ENCODE measurements at places on chromosomes 12 and 14.

DNA sequence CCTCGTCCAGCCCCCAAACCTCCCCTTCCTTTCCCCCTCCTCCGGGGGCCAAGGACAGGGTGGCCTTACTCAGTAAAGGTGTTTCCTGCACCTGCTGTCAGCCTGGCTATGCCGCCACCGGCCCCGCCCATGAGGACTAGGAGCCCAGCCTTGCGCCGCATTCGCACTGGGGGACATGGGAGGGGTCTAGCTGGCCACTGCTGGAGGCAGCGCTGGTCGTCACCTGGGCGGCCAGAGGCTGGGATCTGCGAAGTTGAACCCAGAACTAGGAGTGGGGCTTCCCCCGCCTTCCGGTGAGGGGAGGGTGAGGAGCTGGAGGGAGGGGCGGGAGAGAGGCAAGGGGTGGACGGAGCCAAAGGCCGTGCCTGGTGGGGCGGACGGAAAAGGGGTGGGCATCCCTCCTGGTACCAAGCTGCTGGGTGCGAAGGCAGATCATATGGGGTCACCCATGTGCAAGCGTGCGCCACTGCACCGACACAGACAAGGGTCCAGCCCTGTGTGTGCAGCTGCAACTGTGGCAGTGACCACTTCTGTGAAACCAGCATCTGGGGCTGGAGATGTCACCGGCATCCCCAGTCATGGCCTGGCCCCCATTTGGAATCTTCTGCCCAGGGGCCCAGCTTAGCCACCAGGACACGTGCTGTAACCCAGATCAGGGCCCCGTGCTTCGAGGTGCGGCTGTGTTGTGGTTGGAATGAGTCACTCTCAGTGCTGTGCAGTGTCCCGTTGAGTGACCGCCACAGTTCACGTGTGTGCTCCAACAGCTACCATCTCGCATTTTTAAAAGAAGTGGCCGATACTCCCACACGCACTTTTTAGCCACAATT, 8.5 kb downstream of the AMN start:
- DNase-seq: peak; percentile 21

GRCh38 chr12:88529531-88530488, 50.5 kb downstream of the KITLG start:
- no peak for DNase-seq

GRCh38 chr12:15033641-15034040, 60.8 kb downstream of the PDE6H start:
- peak; percentile 38 for DNase-seq

- DNase-seq: no peak
These were observed 148.4 kb downstream of the DPF3 start for GRCh38 chr14:72745546-72745945.

DNA sequence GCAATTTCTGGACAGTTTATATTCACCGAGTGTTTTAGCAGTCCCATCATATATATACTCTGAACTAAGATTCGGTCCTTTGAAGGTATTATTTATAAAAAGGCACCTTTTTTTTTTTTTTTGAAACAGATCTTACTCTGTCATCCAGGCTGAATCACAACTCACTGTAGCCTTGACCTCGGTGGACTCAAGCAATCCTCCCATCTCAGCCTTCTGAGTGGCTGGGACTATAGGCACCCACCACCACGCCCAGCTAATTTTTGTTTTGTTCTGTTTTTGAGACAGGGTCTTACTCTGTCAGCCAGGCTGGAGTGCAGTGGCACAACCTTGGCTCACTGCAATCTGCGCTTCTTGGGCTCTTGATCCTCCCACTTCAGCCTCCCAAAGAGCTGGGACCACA, 52.1 kb downstream of the BTBD7 start:
- DNase-seq: no peak

GRCh38 chr14:76424359-76424758, 48.4 kb downstream of the ESRRB start:
- no peak for DNase-seq

DNA sequence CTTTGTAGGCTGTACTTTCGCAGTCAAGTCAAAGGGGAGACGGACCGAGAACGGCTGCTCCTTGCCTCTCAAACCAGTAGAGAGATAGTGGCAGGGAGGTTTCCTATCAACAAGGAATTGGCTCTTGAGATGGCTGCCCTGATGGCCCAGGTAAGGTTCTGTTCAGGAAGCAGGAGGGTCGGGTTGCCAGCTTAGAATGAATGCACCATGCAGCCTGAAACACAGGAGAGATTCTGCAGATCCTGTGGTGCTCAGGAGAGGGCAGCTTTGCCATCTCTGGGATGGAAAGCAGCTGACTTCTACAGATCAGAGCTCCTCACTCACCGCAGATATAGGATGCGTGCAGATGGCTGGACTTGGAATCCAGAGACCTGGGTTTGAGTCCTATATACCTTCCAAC, 18.0 kb downstream of the PIGH start:
- DNase-seq: no peak

- no peak for DNase-seq
These were observed 398.4 kb downstream of the SYT1 start for GRCh38 chr12:79262938-79263337.

DNA sequence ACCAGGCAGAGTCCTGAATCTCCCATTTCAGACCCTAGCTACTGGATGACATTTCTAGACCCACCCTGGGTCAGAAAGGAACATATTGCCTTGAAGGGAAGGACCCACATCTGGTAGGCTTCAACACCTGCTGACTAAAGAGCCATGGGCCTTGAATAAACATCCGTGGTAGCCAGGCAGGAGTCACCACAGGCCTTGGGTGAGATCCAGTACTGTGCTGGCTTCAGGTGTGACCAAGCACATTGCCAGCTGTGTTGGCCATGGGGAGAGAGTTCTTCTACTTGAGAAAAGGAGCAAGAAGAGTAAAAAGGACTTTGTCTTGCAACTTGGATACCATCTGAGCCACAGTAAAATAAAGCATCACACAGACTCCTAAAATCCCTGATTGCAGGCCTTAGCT, 332.6 kb downstream of the SLC16A7 start:
- DNase-seq: no peak

DNA sequence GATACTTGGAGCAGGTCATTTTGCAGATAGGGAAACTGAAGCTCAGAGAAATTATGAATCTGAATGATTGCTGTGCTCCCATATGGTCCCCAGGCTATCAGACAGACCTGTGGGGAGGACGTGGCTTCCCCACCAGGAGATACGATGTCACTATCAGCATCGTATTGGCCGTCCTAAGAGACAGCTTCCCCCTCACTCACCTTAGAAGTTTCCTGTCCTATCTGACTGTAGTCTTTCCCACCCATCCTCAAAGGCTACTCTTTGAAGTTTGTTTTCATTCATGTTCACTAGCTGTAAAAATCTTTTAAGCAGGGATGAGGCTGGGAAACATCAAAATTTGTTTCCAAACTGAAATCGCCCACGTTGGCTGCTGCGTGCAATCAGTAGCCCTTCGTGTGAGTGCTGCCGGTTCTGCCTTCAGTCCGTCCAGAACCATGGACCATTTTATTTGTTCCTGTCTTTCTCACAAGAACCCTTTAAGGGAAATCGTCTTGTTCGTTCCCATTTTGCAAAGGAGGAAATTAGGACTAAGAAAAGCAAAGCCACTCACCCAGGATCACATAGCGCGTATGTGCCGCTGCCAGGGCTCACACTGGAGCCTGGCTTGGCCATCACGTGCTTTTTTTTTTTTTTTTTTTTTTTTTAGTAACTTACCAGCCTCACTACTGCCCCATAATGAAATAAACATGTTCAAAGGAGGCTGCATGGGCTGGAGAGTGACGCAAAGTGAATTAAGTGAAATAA, 1.0 kb upstream of the KDM2B start:
- DNase-seq: peak; percentile 74

DNA sequence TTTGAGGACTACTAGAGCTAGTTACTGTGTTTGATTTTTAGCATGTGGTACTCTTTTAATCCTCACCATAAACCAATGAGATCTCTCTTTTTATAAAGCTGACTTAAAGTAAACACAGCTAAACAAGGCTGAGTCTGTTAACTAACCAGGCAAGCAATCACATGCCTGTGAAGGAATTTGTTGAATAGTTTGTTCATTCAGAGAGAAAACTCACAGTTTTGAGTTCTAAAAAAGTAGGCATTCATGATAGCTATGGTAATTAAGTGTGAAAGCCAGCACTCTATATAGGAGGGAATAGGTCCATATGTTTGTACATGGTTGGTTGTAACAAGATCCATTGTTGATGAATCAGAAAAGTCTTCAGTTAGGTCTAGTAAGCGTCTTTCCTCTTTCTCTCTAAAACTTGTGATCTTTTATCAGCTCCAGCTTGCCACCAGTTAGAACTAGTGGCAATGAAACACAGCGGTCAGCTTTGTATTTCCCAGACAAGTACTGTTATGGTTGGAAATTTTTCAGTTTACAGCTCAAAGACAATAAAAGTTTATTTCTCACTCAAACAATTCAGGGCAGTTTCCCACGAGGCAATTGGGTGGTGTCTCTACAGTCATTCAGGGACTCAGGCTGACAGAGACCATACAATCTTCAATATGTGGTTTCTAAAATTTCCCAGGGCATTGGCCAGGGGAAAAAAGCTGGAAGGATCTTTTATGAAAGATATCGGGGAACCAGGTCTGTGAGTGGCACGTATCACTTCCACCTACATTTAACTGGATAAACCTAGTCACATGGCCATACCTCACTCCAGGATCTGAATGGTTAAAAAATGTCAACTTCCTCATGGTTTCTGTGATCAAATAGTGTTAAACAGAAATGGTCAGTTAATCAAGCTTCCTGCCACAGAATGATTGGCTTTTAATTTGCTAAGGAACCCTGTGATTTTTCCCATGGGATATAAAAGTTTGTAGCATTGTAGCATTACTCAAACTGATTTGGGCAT, 203.1 kb downstream of the KIF21A start:
- DNase-seq: peak; percentile 9

GRCh38 chr12:104501660-104502059, 44.9 kb downstream of the CHST11 start:
- DNase-seq: no peak

DNA sequence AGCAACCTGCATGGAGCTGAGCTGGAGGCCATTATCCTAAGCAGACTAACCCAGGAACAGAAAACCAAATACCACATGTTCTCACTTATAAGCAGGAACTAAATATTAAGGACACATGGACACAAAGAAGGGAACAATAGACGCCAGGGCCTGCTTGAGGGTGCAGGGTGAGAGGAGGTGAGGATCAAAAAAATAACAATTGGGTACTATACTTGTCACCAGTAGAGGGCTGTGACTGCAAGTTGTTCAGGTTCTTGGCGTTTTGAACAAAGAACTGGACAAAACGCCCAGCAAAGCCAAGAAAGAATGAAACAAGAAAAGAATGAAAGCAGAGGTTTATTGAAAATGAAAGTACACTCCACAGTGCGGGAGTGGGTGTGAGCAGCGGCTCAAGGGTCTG, 208.5 kb upstream of the NEDD1 start:
- no peak for DNase-seq

- no peak for DNase-seq
These were observed 32.7 kb downstream of the MED6 start for GRCh38 chr14:70567791-70568190.

GRCh38 chr12:111056618-111057521, 136.5 kb upstream of the MYL2 start:
- no peak for DNase-seq

GRCh38 chr12:90631591-90632212, 323.3 kb downstream of the CCER1 start:
- no peak for DNase-seq

- no peak for DNase-seq
These were observed 69.1 kb downstream of the VEZT start for GRCh38 chr12:95286713-95287112.

- no peak for DNase-seq
These were observed 1.5 kb upstream of the SUPT16H start for GRCh38 chr14:21385188-21385904.

GRCh38 chr12:121613462-121613861, 12.9 kb upstream of the ORAI1 start:
- no peak for DNase-seq

- no peak for DNase-seq
These were observed 6.1 kb downstream of the PTPN6 start for GRCh38 chr12:6957151-6957701.

- no peak for DNase-seq
These were observed 8.2 kb downstream of the PHC1 start for GRCh38 chr12:8922544-8922943.

GRCh38 chr12:61564466-61564865, 695.7 kb upstream of the USP15 start:
- no peak for DNase-seq

DNA sequence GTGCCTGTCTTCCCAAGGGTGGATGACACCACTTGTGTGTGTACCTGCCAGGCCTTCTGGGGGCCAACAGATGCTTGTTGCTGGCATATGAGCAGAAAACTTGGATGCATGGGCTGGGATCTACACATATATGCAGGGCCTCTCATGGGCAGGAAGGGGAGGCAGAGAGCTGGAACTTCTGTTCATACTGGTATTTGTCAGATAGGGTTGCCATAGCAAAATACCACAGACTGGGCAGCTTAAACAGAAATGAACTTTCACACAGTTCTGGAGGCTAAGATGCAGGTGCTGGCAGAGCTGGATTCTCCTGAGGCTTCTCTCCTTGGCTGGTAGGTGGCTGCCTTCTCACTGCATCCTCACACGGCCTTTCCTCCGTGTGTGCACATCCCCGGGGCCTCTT, 121.8 kb downstream of the SUDS3 start:
- DNase-seq: no peak

GRCh38 chr14:21902561-21903181, 229.1 kb upstream of the OR4E1 start:
- DNase-seq: no peak

GRCh38 chr12:109689426-109689825, 24.2 kb upstream of the FAM222A start:
- no peak for DNase-seq

- no peak for DNase-seq
These were observed 102.7 kb upstream of the USP44 start for GRCh38 chr12:95653771-95654546.

DNA sequence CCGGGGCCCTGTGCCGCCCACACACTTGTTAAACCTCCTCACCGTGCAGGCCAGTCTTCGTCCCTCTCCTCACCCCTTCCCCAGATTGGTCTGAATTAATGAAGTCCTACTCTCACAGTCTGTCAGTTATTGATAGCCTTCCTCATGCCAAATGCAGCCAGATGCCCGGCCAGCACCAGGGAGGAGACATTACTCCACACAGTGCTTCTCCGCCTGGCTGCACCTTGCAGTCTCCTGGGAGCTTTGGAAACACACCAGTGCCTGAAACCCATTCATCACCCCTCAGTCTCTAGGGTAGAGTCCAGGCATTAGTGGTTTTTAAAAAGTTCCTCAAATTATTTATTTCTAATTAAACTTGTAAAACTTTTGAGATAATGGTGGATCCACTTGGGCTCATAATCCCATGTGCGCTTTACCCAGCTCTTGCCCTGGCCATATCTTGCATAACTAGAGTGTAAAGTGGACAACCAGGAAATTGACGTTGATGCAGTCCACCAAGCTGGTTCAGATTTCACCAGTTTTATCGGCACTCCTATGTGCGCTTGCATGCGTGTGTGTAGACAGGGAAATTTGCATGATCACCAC, 38.2 kb upstream of the TSPAN9 start:
- DNase-seq: no peak
